ENCODE measurements at places on chromosomes 4 and X.

- DNase-seq: no peak
Measured at GRCh38 chr4:7530082-7530481, 95.4 kb upstream of the PSAPL1 start.

GRCh38 chr4:165539801-165540200, 161.0 kb downstream of the CPE start:
- DNase-seq: no peak

- DNase-seq: no peak
Measured at GRCh38 chrX:139889760-139890159, 43.1 kb downstream of the ATP11C start.

DNA sequence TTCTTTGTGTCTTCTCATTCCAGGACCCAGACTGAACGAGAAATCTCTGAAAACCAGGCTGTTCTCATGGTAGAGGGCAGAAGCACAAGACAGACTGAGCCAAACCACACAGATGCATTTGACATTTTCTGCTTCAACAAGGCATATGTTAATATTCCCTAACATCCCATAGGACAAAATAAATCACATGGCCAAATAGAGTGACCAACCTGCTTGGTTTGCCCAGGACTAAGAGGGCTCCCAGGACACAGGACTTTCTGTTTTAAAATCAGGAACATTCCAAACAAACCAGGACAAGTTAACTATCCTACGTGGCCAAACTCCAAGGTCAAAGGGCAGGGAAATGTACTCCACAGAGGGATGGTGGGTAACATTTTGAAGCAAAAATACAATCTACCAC, 11.7 kb downstream of the CTPS2 start:
- no peak for DNase-seq

DNA sequence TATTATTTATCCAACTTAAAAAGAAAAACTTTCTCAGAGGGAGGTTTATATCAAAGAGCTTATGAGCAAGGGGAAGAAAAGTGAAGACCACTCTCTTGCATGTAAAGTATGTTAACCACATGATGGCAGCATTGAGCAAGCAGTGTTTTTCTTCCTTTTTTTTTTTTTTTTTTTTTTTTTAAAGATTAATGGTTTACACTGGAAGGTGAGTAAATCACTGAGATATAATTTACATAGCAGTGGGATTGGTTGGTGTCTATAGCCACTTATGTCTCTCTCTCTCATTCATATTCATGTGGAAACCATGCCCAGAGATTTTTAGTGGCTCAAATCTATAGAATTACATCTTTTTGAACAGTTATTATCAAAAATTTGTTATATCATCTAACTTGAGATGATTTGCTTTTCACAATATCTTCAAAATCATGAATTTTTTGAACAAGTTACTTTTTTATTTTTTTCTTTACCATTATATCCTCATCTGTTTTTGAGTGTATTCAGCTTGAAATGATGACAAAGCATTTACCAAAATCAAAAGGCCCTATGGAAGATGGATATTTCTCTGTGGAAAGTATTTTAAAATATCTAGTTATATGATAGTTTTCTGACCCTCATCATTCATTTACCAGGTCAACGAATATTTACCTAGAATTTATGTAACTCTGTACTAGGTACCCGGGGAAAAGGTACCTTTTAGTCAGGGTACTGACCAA, 31.6 kb downstream of the MTHFD2L start:
- peak; percentile 71 for DNase-seq

DNA sequence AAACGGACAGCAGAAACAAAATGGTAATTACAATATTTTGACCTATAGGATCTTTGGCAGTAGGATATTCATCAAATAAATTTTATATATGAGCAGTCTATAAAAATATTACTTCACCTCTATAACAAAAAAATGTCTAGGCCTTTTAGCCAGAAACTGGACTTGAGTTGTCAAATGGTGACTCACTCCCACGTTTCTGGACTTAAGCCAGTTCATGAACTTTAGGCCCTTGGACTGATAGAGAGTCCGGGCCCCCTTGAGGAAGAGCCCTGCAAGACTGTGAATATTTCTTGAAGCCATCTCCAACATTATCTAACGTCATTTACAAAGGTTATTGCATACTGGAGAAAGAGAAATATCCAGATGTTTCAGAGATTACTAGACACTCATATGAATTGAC, 106.8 kb upstream of the FAM47A start:
- DNase-seq: no peak

DNA sequence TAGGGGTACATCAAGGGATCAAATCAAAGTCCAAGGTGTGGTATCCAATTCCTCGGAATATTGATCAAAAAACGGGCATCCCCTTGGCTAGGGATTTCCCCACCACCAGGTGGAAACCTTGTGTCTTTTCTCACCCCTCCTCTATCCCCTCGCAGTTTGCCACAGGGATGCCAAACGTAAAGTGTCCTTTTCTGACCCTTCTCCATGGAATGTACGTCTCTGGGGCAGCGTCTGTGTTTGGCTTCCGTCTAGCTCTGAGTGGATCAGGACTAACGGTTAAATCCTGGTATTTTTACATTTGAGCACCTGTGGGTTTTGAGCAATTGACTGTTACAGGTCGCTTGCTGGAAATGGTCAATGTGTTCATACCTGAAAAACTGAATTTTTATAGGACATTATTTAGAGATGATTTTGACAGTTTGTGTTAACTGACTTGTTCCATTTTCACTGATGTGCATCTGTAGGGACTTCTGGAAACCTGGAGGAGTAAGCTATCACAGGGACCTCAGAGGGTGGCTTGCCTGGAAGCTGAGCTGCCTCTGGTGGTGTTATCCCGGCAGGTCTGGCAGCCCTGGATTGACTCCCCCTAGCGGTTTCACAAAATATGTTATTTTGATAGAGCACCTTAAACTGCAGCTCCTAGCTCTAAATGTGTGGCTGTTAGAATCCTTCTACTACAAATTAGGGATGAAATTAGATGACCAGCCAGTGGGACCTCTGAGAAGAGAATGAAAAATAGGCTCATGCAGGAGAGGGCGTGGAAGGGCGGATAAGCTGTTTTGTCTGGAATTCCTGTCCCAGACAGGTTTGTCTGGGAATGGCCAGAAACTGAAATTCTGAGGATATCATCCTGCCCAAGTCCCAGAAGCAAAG, 8.8 kb upstream of the MGST2 start:
- DNase-seq: peak; percentile 86

GRCh38 chr4:16082041-16082425, 1.8 kb downstream of the PROM1 start:
- peak; percentile 31 for DNase-seq

GRCh38 chr4:61662362-61662761, 462.2 kb downstream of the ADGRL3 start:
- no peak for DNase-seq

DNA sequence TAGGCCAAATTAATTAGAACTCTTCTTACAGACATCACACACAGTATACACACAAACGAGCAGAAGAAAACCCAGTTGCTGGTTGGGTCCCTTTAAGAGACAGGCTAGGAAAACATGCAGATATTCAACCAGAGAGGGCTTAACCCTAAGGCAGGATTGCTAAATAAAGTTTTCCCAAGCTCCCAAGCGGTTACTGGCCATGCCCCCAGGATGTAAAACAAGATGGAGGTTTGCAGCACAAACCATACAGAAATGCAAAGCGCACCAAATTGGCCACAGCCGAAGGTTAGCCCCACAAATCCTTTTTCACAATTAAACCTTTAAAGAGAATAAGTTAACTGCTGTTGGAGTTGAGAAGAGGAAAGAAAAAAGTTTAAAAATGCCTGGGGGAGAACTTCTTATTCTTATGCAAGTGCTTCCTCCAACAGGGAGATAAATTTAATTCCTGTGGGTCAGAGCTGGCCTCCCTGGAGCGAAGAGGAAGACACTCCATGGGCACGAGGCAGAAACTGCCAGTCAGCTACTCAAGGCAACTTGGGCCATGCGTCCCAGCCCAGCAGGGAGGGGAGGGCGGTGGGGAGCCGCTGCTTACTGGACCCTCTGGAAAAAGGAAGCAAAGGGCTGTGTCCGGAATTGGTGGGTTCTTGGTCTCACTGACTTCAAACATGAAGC, 167.6 kb upstream of the ARSJ start:
- DNase-seq: no peak

DNA sequence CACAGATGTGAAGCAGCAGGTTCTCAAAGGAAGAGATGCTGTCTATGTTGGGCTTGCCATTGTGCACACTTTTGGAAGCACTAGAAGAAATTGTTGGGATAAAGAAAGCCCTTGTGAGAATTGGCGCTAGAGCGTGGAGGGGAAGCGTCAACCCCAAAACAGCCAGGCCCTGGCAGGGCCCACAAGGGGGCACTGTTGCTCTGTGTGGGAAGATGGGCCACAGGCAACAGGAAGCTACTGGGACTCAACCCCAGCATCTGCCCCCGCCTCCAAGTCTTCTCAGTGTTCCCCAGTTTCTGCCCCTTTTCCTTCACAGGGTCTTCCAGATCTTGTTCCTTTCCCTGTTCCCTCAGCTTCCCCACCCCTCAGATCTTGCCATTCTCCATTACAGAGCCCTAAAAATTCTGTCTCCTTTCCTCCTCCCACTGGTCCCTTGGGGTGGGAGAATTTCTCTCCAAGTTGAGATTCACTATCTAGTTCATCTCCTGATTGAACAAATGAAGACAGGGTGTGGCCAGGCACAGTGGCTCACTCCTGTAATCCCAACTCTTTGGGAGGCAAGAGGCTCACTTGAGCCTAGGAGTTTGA, 85.5 kb downstream of the STARD8 start:
- DNase-seq: peak; percentile 50

DNA sequence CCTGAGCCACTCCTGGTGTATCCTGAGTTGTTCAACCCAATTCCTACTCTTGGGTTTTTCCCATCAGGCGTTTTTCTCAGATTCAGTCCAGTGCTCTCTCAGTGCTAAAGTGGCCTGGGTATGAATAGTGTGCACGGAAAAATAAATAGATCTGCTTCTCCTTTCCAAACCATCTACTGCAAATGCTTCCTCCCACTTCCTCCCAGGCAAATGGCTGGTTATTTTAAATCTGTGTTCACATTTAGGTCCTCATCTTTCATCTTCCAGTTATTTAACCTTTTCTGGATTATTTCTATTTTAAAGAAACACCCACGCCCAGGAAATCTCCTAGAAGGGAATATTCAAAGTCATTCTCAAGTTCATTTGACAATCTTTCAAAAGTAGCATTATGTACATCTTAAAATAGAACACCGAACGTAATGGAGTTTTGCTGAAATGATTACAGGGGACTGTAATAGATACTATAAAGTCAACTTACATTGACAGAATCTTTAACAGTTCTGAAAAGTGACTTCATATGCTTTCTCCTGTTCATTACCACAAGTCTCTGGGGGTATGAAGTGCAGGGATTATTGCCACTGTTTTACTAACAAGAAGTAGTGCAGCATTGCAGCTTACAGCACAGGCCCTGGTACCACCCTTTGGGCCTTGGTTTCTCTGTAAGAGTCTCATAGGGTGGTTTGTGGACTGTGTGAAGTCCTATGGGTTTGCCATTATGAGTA, 66.3 kb downstream of the MED28 start:
- no peak for DNase-seq

DNA sequence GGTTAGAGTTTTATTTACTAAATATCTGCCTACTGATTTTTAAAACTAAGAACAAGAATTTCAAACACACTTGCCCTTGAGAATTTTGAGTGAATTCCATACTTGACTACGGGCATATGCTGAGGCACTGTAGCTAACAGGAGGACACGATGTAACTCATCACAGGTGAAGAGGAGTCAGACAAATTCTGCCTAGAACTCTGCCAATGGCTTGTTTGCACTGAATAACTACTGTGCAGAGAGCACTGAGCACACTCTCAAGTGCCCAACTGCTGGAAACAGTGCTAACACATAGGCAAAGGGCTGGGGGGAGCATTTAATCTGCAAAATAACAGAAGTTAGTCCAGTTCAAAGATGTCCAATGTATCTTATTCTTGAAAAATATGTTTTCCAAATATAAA, 104.4 kb downstream of the WDFY3 start:
- DNase-seq: no peak

GRCh38 chr4:88382621-88383020, 4.0 kb downstream of the HERC6 start:
- no peak for DNase-seq

- no peak for DNase-seq
Measured at GRCh38 chr4:186058253-186058979, 10.5 kb upstream of the TLR3 start.

GRCh38 chr4:10944321-10944720, 259.8 kb upstream of the CLNK start:
- no peak for DNase-seq

DNA sequence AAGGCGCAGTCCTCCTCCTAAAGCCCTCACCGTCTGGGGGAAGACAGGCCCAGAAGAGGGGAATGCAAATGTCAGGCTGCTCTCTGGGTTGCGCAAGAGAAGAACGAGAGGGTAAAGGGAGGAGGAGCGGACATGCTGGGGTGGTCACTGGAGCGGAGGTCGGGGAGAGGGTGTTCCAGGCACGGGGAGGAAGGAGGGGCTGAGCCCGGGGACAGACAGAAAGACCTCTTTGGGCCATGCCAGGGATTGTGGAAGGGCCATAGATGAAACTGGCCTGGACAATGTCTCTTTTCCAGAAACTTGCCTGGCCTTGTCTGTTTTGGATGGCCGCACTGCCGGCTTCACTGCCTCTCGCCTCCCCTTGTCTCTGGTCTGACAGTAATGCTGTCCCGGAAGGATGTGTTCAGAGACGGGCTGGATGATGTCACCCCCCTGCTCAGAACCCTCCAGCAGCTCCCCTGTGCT, 121.0 kb downstream of the SORCS2 start:
- DNase-seq: peak; percentile 63

- no peak for DNase-seq
Measured at GRCh38 chr4:113398441-113399143, 349.1 kb downstream of the ANK2 start.

GRCh38 chr4:40337051-40337450, 1.9 kb downstream of the CHRNA9 start:
- no peak for DNase-seq

- DNase-seq: no peak
Measured at GRCh38 chr4:24963277-24963676, 50.4 kb upstream of the CCDC149 start.

GRCh38 chrX:136802515-136802914, 21.8 kb upstream of the ARHGEF6 start:
- no peak for DNase-seq

- no peak for DNase-seq
Measured at GRCh38 chr4:626201-627091, 1.1 kb downstream of the PDE6B start.

- DNase-seq: peak; percentile 15
Measured at GRCh38 chrX:72634331-72634730, 61.7 kb upstream of the HDAC8 start.

- no peak for DNase-seq
Measured at GRCh38 chr4:76271248-76271647, 19.7 kb downstream of the FAM47E start.

DNA sequence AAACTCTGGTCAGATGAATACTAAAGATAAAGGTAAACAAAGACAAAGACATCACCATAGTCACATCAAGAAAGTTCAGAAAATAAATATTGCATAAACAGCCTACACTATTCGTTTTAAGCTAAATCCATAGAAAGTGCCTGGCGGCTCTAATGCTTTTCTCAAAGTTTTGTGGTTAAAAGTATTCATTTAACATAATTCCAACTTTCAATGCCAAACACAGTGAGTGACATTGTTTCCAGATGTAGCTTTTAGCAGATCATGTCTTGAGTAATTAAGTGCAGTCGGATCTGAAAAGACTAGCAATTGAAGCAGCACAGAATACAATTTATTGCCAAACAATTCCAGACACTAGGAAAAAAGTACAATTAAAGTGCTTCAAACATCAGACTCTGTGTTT, 287.1 kb upstream of the ADGRL3 start:
- DNase-seq: peak; percentile 77

- no peak for DNase-seq
Measured at GRCh38 chr4:150329373-150329772, 251.1 kb downstream of the DCLK2 start.

- no peak for DNase-seq
Measured at GRCh38 chr4:149173241-149174013, 642.2 kb downstream of the IQCM start.

GRCh38 chr4:141275834-141276233, 55.1 kb downstream of the ZNF330 start:
- no peak for DNase-seq

All from tongue (tissue), 3 donors.